ENCODE measurements at places on chromosomes 13 and 19.

- no peak for DNase-seq
These were observed 36.8 kb downstream of the CAB39L start for GRCh38 chr13:49407068-49407467.

DNA sequence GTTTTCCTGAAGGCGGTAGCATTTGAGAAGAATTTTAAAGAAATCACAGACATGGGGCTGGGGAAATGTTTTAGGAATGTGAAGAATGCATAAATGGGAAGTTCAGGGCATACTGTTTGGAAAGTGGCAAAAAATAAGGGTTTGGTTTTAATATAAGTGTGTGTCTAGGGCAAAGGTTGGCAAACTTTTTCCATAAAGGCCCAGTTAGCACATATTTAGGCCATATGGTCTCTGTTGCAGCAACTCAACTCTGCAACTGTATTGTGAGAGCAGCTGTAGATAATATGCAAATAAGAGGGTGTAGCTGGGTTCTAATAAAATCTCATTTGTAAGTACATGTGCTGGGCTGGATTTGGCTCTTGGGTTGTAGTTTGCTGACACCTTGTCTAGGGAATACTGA, 521.9 kb downstream of the DIAPH3 start:
- no peak for DNase-seq

DNA sequence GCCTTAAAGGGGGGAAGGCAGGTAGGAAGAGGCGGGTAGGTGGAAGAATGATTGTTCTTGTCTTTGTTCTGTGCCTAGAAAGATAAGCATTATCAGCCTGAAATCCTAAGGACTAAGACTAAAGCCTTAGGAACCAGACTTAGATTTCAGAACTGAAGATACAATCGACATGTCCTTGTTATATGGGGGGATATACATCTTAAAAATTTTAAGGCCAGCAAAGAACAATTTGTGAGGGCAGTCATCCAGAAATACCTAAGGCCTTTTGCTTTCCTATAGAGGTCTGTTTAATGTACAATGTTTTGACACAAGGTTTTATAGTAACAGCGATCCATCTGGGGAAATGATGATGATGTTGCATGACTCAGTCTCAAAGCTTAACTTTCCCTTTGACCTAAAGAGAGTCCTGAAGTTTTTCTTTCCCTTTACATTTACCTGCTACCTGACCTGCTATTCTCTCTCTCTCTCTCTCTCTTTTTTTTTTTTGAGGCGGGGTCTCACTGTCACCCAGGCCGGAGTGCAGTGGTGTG, 20.2 kb upstream of the CEACAM6 start:
- no peak for DNase-seq

GRCh38 chr13:100619940-100620339, 31.4 kb upstream of the GGACT start:
- no peak for DNase-seq

DNA sequence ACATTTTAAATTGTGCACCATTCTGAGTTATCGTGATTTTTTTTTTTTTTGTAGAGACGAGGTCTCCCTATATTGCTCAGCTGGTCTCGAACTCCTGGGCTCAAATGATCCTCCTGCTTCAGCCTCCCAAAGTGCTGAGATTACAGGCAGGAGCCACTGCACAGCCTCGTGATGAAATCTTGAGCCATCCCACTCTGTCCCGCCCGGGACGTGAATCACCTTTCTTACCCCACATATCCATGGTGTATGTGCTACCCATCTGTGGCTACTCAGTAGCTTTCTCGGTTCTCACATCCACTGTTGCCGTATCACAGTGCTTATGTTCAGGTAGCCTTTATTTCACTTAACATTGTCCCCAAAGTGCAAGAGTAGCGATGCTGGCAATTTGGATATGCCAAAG, 26.5 kb downstream of the PAK4 start:
- DNase-seq: no peak

- no peak for DNase-seq
These were observed 627 bp downstream of the GCDH start for GRCh38 chr19:12891553-12892021.
